T1000 (cell line): ENCODE measurements at places on chromosomes 1 and 21.

DNA sequence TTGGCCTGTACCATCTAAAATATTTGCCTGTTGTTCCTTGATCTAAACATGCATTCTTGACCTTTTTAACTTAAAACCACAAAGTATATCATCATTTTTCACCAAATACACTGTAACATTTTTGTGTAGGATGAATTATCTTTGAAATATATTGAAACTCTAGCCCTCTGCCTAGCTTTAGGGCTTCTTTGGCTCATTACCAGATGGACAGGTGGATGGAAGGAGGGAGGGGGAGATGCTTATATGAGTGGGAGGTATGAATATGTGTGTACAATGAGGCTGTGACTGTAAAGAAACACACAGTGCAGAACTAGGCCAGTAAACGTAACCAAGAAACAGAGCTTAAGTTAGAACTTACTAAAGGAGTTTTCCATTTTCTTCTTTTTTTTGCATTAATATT, 118.5 kb downstream of the ESRRG start:
- no peak for DNase-seq

- peak; percentile 77 for DNase-seq
Observed at GRCh38 chr1:28248273-28249012, 10.9 kb upstream of the SESN2 start.

GRCh38 chr1:41880950-41881885, 37.5 kb downstream of the HIVEP3 start:
- no peak for DNase-seq

GRCh38 chr1:34597877-34598514, 156.9 kb upstream of the GJB5 start:
- DNase-seq, result peak; percentile 84

DNA sequence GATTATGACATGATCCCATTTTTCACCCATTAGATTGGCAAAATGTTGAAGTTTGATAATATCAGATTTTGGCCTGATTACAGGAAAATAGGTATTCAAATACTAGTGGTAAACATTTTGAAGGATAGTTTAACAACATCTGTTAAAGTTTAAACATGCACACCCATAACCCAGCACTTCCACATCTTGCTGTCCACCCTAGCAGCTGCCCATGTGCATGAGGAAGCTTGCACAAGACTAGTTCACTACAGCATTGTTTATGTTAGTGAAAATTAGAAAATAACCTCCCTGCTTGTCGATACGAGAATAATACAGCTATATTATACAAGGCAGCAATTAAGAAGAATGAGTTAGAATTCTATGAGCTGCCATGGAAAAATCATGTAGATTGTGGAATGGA, 127.6 kb downstream of the C1orf21 start:
- no peak for DNase-seq

DNA sequence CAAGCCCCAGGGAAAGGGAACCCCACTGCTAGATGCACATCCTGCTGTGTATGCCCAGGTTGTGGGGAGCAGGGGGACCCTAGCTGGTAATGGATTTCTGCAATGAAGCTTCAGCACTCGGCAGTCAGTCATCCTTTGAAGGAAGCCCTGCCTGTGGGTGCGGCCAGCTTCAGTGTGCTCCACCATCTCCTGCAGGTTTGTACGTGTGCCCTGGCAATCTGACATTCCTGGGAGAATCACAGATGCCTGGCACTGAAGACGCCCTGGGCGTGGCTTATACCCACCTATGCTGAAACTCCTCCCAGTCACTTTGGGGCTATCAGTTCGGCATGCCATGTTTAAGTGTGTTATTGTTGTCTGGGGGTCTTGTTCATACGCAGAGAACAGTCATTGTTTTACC, 6.8 kb downstream of the SPRR5 start:
- no peak for DNase-seq

- no peak for DNase-seq
Observed at GRCh38 chr1:186984959-186985358, 156.2 kb downstream of the PLA2G4A start.

GRCh38 chr1:32127409-32128198, 19.7 kb downstream of the KPNA6 start:
- DNase-seq, result no peak

DNA sequence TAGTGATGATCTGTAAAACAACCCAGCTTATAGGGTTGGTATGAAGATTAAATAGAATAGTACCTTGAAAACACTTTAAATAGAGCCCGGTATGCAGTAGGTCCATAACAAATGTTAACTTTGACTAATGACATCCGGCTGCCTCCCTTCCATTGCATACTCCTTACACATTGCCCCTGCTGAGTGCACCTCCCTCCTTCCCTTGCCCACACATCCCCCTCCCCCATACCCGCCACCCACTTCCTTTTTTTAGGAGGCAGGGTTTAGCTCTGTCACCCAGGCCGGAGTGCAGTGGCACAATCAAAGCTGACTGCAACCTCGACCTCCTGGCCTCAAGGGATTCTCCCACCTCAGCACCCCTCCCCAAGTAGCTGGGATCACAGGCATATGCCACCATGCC, 24.4 kb upstream of the ZC3H12A start:
- no peak for DNase-seq

DNA sequence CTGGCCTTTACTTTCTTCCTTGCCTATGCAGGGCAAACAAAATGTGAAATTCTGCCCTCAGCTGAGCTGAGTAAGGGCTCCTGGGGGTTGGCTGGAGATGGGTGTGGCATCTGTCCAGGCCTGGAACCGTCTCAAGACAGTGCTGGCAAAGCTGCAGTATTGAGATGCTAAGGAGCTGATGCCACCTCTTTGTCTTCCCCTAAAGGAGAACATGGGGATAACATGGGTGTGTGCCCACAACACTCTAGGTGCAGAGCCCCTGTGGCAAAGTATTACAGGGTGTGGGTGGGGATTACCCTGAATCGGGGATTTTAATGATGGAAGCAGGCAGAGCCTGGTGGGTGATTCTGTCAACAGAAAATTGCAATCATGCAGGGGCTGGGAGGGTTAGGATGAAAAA, 2.5 kb upstream of the ST3GAL3 start:
- peak; percentile 21 for DNase-seq

DNA sequence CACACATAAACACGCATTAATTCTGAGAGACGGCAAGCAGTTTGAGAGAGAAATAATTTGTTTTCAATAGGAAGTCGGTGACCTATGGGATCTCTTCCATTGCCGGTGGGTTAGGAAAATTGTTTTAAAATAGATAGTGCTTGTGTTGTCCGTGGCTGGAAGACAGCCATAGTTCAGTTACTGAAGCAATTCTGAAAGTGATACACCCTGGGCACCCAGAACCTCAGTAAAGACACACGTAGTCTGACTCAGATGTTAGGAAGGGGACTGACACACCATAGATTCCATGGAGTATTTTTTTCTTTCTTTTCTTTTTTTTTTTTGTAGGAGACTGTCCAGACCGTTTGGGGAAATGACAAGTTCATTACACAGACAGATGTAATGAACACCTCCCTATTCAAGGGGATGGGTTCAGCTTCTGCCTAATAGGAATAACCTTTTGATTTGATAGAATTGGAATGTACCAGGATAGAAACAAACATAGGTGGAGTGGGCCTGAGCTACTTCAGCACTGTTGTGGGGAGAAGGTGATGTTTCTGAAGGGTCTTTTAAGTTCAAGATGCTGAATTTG, 1.6 kb downstream of the C1orf21 start:
- peak; percentile 39 for DNase-seq

GRCh38 chr1:112033439-112034120, 44.1 kb upstream of the KCND3 start:
- no peak for DNase-seq

- peak; percentile 17 for DNase-seq
Observed at GRCh38 chr1:24070821-24071393, 41.0 kb downstream of the MYOM3 start.

DNA sequence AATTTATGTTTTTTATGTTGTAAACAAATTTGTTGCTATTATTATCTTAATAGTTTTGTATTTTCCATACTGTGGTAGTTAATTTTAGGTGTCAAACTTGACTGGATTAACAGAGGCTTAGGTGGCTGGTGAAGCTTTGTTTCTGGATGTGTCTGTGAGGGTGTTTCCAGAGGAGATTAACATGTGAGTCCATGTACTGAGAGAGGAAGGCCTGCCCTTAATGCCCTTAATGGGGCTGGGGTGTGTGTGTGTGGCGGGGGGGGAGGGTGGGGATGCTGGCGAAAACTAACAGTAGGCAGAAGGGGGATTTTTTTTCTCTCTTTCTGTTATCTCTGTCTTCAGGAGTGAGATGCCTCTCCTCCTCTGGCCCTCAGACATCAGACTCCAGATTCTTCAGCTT, 1.9 kb downstream of the OR14A16 start:
- DNase-seq, result no peak

DNA sequence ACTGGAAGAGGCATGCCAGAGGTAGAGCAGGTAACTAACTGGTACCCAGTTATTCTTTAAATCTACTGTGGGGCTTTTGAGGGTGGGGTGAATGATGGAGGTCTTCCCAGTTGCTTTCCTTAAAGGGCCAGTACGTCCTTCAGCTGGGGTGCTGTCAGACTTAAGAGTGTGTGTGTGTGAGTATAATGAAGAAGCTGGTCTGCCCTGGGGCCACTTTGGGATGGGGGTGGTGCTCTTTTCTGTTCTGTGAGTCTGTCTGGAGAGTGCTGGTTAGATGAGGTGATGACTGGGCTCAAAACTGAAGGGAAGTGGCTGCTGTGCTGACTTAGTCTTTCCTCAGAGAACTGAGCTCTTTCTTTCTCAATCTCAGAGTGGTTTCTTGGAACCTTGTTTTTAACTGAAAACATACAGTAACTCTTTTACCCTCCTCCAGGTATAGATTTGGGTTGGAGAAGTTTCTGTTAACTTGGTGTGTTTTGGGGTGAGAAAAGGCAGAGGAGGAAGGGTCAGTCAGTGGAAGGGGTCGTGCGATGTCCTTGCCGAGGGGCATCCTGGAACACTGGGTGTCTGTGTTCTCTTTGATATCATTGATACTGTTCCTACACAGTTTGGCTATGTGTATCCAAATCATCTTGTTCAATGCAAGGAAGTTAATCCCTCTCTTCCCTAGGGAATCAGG, 746 bp downstream of the MACF1 start:
- peak; percentile 44 for DNase-seq
